ENCODE measurements at places on chromosomes 5 and 9.
A peak's percentile ranks its signal among the peaks of the same experiment; 100 is the strongest.

DNA sequence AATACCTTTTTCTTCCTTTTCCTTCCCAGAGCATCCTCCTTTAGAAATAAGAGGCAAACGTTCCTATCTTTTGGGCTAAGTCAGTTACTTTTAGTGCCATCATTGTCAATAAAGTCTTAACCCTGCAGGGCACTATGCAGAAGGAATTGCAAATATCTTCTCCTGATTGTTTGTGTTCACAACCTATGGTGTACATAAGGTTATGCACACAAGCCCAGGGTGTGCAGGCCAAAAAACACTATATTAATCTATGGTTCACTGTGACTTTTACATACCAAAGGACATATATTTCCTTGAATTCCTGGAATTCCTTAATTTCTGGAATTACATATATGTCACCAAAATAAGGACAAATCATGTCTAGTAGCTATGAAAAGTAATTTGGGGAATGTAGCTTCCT, 493.5 kb downstream of the MTRR start:
- no peak for DNase-seq

GRCh38 chr5:116738615-116739261, 164.1 kb upstream of the SEMA6A start:
- DNase-seq: no peak

- no peak for DNase-seq
These were observed 85.2 kb upstream of the ALDH1A1 start for GRCh38 chr9:73038089-73038509.

DNA sequence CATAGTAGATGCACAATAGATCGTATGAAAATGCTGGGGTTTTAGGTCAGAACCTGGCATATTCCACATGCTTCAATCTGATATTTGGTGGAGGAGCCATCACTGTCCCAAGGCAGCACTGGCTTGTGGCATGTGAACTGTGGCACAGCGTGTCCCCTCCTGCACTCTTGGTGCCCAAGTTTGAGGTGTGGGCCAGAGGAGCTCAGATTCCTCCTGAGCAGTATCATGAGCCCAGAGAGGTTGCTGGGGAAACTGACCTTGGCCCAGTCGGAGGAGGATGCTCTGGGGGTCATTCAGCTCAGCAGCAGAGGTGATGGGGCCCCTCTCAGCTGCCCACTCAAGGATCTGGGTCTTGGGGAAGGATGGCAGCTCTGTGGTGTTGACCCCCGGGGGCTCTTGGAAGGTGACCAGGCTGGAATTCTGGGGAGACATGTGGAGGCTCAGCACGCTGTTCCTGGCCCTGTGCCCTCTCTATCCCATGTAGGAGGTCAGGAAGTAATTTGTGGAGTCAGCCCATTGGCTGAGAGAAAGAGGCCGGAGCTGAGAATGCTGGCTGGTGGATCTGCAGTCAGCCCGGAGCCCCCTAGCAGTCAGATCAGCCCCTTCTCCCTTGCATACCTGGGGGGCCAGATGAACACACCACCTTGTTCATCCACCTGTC, 23.7 kb downstream of the FPGS start:
- no peak for DNase-seq

- no peak for DNase-seq
These were observed 15.0 kb upstream of the NEURL1B start for GRCh38 chr5:172626031-172626581.

DNA sequence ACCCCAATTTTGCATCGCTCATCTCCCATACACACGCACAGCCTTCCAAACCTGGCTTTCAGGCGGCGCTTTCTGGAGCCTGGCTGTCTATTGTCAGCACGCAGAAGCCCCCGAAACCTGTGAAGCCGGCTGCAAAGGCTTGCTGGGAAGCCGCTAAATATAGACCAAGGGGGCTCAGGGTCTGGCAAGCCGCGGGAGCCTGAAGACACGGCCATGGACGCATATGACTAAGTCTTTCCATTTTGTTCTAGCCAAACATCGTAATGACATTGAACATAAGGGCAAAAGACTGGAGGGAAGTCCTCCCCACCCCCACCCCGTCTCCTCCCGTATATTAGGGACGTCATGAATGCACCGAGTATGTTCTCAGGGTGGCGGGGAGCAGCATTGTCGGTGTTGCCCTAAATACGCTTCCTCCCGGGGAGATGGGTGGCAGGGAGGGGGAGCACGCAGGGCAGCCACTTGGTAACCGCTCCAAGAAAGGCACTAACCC, 1.1 kb downstream of the CTNND2 start:
- no peak for DNase-seq

- DNase-seq: peak; percentile 45
These were observed 5.5 kb upstream of the AQP3 start for GRCh38 chr9:33452828-33453271.

- DNase-seq: no peak
These were observed 1105.4 kb upstream of the DMAC1 start for GRCh38 chr9:8904771-8905515.

DNA sequence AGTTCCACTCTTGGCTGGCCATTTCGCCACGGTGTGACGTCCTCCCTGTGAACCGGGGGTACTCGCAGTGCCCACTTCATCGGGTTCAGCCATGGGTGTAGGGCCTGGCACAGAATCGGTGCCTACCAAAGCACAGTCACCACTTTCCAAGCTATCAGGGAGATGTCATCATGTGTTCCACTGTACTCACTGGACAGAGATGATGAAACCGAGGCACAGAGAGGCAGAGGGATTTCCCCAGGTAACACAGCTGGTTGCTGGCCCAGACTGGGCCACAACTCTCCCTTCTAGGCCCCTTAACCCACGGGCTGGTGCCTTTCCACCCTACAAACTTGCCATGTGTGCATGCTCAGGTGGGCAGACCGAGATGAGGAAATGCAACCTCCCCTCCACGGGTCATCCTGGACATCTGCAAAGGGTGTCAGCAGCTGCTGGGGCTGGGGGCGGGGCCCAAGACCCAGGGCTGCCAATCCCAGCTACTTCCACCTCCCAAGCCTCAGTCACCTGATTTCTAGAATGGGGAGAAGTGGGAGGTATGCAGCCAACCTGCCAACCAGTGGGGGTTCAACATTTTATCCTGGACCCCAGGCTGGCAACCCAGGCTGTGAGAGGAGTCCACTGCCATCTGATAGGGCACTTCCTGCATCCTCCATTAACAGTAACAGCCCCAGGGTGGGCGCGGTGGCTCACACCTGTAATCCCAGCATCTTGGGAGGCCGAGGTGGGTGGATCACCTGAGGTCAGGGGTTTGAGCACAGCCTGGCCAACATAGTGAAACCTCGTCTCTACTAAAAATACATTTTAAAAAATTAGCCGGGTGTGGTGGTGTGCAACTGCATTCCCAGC, 893 bp upstream of the SH2D3C start:
- DNase-seq: peak; percentile 68

DNA sequence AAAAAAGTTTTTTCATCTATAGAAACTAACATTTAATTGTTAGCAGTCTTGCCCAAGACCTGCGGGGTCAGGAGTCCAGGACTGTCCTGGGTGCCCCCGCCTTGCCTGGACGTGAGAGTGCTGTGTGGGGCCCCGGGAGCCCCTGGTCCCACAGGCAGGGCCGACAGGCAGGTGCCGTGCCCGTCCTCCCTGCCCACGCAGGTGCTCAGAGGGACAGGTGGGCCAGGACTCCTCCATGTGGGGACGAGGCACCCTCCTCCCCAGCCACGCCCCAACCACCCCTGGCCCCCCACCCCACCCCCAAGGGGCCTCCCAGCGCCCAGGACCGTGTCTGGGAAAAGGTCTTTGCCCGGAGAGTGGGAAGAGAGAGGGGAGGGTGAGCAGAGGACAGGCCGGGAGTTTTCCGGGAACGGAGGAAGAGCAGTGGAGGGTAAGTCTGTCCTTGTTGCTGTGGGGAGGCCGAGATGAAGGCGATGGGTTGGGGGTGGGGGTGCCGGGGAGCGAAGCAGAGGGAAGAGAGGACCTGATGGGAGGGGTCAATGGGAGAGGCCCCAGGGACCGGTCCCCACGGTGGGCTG, 2.7 kb upstream of the LCN12 start:
- no peak for DNase-seq

DNA sequence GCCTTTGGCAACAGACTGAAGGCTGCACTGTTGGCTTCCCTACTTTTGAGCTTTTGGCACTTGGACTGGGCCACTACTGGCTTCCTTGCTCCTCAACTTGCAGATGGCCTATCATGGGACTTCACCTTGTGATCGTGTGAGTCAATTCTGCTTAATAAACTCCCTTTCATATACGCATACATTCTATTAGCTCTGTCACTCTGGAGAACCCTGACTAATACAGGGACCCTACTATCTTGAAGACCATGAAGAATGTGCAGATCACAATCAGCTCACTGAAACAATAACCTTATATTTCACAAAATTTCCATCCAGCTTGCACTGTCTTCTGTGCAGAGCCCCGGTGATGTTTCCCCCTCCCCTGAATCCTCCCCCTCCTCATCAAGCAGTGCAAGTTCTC, 39.8 kb downstream of the TMEM215 start:
- DNase-seq: no peak

- no peak for DNase-seq
These were observed 87.5 kb upstream of the AGXT2 start for GRCh38 chr5:35135239-35135700.

GRCh38 chr9:70049236-70049635, 5.6 kb downstream of the MAMDC2 start:
- no peak for DNase-seq

- no peak for DNase-seq
These were observed 262.6 kb upstream of the MAP3K1 start for GRCh38 chr5:56552612-56553268.

DNA sequence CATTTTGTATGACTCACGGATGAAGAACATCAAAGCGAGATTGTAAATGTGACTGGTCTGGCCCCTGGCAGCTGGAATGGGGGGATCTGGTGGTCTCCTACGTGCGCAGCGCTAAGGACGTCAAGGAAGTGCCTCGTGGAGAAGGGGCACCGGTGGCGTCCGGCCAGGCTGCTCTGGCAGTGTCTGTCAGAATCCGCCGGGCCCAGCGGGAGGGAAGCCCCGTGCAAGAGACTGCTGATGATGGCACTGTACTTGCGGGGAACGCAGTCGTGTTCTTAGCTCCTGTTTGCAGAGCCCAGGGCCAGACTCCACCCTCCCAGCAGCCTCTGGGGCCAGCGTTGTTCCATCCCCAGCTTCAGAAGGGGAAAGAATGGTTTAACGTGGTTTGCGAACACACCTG, 75.5 kb downstream of the COL5A1 start:
- DNase-seq: no peak

- no peak for DNase-seq
These were observed 62.9 kb downstream of the TMEM232 start for GRCh38 chr5:110663525-110663924.

GRCh38 chr9:33498387-33498786, 24.7 kb upstream of the NOL6 start:
- DNase-seq: no peak

GRCh38 chr9:132288361-132288760, 66.4 kb downstream of the SETX start:
- no peak for DNase-seq

DNA sequence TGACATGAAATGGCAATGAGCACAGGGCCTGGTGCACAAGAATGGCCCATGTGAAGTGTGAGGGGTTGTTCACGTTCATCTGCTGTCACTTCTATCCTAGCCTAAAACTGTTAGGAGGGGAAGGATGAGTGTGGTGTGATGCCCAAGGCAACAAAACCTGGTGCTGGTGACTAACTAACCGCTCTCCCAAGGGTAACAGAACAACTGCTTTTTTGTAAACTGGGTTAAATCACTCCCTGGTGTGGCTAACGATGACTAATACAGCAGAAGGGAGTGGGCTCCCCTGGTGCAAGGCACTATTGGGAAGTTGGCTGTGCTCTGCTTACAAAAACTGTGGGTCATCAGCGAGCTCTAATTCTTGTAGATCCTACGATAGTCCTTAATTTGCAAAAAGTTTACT, 103.2 kb upstream of the VCAN start:
- peak; percentile 92 for DNase-seq

- DNase-seq: no peak
These were observed 11.6 kb downstream of the BRD9 start for GRCh38 chr5:880816-881550.

DNA sequence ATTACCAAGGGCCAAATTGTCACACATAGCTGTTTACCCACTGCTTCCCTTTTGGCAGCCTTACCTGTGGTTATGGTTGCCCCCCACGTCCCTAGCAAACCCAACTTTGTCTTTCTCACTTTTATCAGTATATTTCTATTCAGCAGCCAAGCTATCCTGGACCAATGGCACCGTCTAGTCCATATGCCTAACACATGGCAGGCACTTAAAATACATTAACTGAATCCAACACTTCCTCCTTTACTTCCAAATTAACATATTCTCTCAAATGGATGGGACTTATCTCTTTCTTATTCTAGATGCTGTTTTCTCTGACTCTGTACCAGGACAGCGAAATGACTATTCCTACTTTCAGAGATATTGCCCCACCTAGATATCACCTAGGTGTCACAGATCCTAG, 50.9 kb upstream of the SLC44A1 start:
- no peak for DNase-seq

- peak; percentile 66 for DNase-seq
These were observed 159.6 kb upstream of the TBCA start for GRCh38 chr5:77935506-77936364.

- DNase-seq: peak; percentile 67
These were observed 16.1 kb downstream of the FBP1 start for GRCh38 chr9:94623253-94623652.

DNA sequence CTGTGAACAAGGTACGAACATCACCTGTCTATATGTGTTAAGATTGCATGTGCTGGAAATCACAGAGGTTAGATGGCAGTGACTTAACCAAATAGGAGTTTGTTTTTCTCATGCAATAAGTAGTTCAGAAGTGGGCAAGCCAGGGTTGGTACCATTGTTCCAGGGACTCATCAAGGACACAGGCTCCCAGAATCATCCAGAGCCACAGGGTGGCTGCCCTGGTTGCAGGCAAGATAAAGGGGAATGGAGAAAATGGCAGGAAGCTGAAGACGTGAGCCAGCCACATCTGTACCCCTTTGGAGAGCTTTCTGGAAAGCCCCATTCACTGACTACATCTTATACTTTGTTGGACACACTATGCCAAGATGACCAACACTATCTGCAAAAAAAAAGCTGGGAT, 126.0 kb upstream of the IL12B start:
- no peak for DNase-seq

DNA sequence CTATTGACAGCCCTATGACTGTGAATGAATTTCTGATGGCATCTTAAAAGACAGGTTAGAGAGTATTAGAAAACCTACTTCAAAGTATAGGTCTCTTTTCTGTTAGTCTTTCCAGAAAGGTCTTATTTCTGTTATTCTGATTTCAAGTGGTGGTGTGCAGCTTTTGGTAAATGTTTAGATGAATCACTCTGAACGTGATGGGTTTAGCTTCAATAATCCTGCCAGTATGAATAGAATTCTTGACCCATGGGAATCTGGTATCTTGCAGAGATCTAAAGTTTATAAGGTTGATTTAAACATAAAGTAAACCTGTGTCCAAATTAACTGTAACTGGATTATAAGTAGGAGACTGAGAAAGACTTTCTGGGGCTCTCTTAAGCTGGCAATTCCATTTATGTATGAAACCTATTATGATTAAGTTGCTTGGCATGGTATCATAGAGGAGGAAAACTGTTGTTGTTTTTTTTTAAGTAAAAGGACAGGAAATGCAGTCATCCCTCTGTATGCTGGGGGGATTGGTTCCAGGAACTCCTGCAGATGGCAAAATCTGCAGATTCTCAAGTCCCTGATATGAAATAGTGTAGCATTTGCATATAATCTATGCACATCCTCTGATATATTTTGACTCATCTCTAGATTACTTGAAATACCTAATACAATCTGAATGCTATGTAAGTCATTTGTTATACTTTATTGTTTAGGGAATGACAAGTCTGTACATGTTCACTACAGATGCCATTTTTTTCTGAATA, 77.0 kb upstream of the ADAMTS19 start:
- no peak for DNase-seq

- no peak for DNase-seq
These were observed 2.8 kb downstream of the ADCY2 start for GRCh38 chr5:7398596-7399280.

- no peak for DNase-seq
These were observed 649.3 kb upstream of the WWC1 start for GRCh38 chr5:167642181-167642580.
